ENCODE measurements at places on chromosomes 2 and 18. TPM values are rescaled to one million over a fixed set of nuclear protein-coding genes. Genes with fewer than 3 reads are reported as not detected.

- no peaks in the 10 kb centered on the region for H3K36me3 ChIP-seq
- H3K4me1 ChIP-seq, result no peaks in the 10 kb centered on the region
These were observed 142.3 kb upstream of the NCKAP5 start for GRCh38 chr2:133710613-133711012.

DNA sequence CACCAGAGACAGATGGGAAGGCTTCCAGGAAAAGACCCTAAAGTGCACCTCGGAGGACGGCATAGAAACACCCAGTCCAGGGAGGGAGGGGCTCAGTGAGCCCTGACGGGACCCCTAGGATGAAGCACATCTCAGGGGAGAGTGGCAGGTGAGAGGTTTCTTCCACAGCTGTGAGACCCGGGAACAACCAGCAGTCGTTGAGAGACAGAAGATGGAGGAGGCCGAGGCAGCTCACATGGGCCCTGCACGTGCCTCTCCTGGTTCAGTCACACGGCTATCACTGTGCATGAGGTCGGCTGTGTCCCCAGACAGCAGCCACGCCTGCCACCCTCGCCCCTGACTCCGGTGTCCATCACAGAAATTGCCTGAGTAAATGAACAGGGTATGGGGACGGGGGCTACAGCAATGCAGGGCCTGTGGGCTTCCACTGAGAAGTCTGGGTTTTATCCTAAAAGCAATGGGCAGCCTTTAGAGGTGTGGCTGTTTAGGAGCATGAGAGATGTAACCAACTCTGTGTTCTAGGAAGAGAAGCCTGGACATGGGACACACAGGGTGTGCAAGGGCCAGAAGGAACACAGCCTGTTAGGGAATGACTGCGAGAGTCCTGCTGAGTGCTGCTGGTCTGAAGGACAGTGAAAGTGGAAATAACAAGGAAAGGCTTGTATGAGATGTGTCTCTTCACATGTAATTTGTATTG is 102.0 kb downstream of the TMEM18 start:
- peaks cover 26% of the 10 kb centered on the region for H3K27me3 ChIP-seq
- no peaks in the 10 kb centered on the region for H3K4me1 ChIP-seq
- DNase-seq, result no peak
- H3K4me3 ChIP-seq, result no peak overlapping the region
- H3K27ac ChIP-seq, result no peak overlapping the region
- H3K36me3 ChIP-seq, result peaks cover 4% of the 10 kb centered on the region

GRCh38 chr2:239621611-239622010 is 220.8 kb upstream of the HDAC4 start:
- peak; percentile 25 for DNase-seq
- H3K4me3 ChIP-seq, result no peak overlapping the region
- peaks cover 35% of the 10 kb centered on the region for H3K4me1 ChIP-seq
- no peak overlapping the region for H3K27ac ChIP-seq

DNA sequence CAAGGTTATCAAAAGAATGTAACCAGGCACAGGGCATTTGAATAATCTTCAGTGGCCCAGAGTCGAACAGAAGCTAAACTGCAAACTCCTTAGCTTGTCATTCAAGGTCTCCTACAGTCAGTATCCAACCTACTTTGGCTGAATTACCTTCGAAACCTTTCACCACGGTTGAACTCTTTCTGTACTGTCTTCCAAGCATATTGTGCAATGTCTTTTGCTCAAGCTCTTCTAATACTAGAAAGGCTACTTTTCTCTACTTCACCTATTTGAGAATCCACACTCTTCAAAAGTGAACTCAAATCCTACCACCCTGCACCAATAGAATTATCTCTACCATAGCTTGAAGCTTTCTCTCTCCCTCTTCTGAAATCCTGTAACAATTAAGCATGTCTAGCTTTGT is 142.9 kb downstream of the NR4A2 start:
- H3K4me3 ChIP-seq, result no peak overlapping the region
- no peaks in the 10 kb centered on the region for H3K4me1 ChIP-seq
- peaks cover 5% of the 10 kb centered on the region for H3K27me3 ChIP-seq
- H3K36me3 ChIP-seq, result no peaks in the 10 kb centered on the region

GRCh38 chr2:173862612-173863217 is 102.5 kb downstream of the SP3 start:
- H3K36me3 ChIP-seq, result no peaks in the 10 kb centered on the region
- no peak for DNase-seq
- peaks cover 15% of the 10 kb centered on the region for H3K4me1 ChIP-seq
- no peak overlapping the region for H3K4me3 ChIP-seq
- peaks cover 18% of the 10 kb centered on the region for H3K27me3 ChIP-seq

GRCh38 chr18:5998907-5999306 is 103.6 kb upstream of the TMEM200C start:
- no peaks in the 10 kb centered on the region for H3K36me3 ChIP-seq
- no peaks in the 10 kb centered on the region for H3K27me3 ChIP-seq
- DNase-seq, result no peak
- H3K4me1 ChIP-seq, result peaks cover 2% of the 10 kb centered on the region
- no peak overlapping the region for H3K27ac ChIP-seq
- no peak overlapping the region for H3K4me3 ChIP-seq

GRCh38 chr2:158760887-158761286 is 34.2 kb upstream of the DAPL1 start:
- no peak overlapping the region for H3K4me3 ChIP-seq
- no peak for DNase-seq
- no peaks in the 10 kb centered on the region for H3K4me1 ChIP-seq
- no peaks in the 10 kb centered on the region for H3K36me3 ChIP-seq
- no peak overlapping the region for H3K27ac ChIP-seq

DNA sequence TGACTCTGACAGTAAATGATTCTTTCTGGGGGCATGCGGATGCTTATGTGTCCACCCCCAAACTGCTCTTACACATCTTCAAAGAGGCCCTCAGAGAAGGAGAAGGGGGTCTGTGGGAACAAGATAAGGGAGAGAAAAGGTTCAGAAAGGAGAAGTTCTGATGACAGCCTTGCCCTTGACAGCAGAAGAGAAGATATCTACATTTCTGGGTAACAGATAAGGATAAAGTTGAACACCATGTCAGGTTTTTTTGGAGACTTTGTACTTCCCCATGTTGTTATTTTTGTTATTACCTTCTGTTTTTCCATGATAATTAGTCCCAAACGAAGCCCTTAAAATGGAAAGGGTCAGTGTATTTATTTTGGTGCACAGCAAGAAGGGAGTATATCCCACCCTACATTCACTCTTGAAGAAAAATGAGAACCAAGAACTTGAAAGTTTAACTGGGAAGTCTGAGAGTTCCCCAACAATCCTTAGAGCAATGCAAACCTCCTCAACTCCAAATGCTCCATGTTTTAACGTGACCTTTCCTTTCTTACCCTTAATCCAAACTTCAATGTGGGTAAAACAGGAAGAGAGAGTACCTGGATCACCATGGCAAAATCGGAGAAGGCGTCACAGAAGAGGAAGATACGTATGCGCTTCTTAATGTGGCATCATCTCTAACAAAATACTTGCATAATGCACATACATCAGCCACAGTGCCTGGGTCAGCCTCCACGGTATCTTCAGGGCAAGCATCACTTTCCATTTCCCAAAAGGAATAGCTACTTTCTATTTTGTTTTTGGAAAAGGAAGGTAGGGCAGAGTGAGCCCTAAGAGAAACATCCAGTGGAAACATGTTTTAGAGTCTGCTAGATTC is 264.6 kb upstream of the STON1 start:
- no peaks in the 10 kb centered on the region for H3K27me3 ChIP-seq
- no peaks in the 10 kb centered on the region for H3K36me3 ChIP-seq
- H3K4me1 ChIP-seq, result no peaks in the 10 kb centered on the region
- DNase-seq, result no peak

DNA sequence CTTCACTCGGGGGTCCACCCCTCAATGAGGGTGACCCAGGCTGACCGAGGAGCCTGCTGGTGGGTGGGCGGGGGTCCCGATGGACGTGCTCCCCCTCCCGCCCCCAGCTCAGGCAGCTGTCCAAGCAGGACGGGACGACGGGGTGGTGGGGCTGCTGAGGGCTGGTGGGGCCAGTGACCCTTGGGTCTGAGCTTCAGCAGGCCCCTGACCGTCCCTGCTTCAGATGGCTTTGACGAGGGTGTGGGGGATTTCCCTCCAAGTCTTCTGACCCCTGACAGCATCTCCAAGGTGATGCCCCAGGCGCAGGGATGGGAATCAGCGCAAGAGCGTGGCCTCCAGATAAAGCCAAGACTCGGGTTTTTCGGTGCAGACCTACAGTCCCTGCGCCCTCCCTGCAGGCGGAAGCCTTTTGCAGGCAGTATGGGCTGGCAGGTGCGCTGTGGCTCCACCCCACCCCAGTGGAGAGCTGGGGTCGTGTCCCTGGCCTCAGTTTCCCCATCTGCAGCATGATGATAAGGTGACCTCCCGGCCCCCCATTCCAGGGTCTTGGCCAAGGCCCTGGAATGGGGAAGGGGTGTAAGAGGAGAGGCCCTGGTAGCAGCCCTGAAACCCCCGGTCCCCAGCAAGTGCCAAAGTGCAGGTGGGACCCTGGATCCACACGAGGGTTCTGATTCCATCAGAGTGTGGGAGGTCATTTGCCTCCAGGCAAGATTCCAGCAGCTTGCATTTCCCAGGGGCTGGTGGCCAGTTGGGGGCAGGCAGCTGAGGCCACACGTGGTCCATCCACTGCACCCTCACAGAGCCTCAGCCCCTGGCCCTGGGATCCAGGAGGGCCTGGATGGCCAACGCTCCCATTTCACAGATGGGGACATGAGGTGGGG is 8.7 kb downstream of the CROCC2 start:
- no peak for DNase-seq
- no peaks in the 10 kb centered on the region for H3K36me3 ChIP-seq
- H3K4me1 ChIP-seq, result no peaks in the 10 kb centered on the region

DNA sequence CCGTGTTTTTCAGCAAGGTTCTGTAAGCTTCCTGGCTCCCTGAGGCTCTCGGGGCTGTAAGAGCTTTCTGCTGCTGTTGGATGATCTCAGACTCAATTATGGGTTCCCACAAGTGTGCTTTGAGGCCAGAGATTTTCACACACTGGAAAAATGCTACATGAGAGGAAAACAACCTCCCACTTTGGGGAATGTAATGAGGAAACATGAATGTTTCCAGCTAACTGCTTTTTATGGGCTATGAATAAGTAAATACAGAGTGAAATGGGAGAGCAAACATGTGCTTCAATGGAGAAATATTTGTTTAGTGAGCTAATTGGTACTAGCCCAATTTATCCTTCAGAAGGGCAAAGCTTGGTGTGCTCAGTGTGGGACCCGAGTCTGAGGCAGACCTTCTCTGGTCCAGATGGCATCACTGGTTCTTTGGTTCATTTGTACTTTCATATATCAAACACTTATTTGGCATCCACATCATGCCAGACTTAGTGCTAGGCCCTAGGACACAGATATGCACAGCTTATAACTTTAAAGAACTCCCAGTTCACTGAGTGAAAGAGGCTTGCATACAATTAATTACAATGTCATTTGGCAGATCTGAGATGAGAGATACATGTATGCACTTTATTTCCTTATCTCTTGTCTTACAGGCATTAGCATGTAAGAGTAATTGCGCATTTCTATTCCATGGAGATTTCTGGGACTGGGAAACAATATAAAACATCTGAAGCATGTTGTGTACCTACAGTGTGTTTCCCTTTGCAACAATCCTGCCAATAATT is 248.8 kb downstream of the RDH14 start:
- no peaks in the 10 kb centered on the region for H3K36me3 ChIP-seq
- H3K27ac ChIP-seq, result no peak overlapping the region
- DNase-seq, result no peak
- no peaks in the 10 kb centered on the region for H3K27me3 ChIP-seq

GRCh38 chr18:37341016-37341415 is 224.6 kb downstream of the CELF4 start:
- no peak overlapping the region for H3K4me3 ChIP-seq
- peaks cover 7% of the 10 kb centered on the region for H3K27me3 ChIP-seq
- H3K4me1 ChIP-seq, result no peaks in the 10 kb centered on the region
- no peaks in the 10 kb centered on the region for H3K36me3 ChIP-seq
- no peak overlapping the region for H3K27ac ChIP-seq

- no peak overlapping the region for H3K27ac ChIP-seq
- H3K27me3 ChIP-seq, result no peaks in the 10 kb centered on the region
- H3K4me3 ChIP-seq, result no peak overlapping the region
- no peaks in the 10 kb centered on the region for H3K36me3 ChIP-seq
These were observed 53.3 kb downstream of the DTNB start for GRCh38 chr2:25620077-25620476.

DNA sequence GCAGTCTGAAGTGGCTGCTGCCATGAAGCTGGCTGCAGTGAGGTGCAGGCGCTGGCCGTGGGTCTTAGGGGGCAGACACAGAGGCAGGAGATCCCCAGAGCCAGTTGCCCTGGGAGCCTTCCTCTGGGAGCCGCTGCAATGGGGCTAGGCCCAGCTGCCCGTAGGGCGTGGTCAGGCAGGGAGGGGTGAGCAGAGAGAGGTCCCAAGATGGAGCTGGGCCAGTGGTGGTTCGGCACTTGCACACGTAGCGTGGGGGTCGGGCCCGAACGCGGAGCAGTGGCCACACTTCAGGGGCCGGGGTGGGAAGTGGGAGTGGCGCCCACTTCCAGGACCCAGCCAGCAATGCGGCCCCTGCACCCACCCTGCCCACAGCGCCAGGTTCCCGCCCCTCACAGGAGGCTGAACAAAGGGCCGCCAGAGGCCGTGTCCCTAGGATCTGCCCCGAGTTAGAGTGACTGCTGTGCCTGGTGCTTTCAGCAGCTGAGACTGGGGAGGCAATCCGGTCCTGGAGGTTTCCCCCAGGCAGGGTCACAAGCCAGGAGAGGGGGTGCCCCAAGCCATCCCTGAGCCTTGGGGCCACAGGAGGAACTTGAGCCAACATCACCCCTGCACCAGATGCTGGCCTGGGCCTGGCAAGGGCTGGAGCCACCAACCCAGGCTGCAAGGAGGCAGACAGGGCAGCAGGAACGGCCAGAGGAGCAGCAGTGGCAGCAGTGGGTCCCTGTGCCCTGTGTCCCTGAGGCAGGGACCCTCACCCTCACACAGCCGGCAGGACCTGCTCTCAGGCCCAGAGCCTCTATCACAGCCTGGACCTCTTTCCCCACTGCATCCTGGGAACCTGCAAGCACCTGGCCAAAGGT is 21.3 kb upstream of the SP140L start:
- no peaks in the 10 kb centered on the region for H3K4me1 ChIP-seq
- H3K27me3 ChIP-seq, result no peaks in the 10 kb centered on the region
- no peak overlapping the region for H3K4me3 ChIP-seq
- no peak overlapping the region for H3K27ac ChIP-seq
- DNase-seq, result no peak
- peaks cover 61% of the 10 kb centered on the region for H3K36me3 ChIP-seq

GRCh38 chr2:75862547-75862946 is 151.8 kb upstream of the GCFC2 start:
- H3K4me3 ChIP-seq, result no peak overlapping the region
- no peaks in the 10 kb centered on the region for H3K36me3 ChIP-seq
- H3K27ac ChIP-seq, result no peak overlapping the region
- H3K27me3 ChIP-seq, result no peaks in the 10 kb centered on the region
- H3K4me1 ChIP-seq, result no peaks in the 10 kb centered on the region
- no peak for DNase-seq

Gene NYAP2
- total RNA-seq, result not detected

Data from activated CD8-positive, alpha-beta memory T cell treated with anti-CD3 and anti-CD28 coated beads, Interleukin-2, amount 10 ng/mL, durations not matched to agents 7 days and 5 days (primary cell).